Heart right ventricle (tissue), 16 donors: ENCODE measurements at places on chromosomes 2 and 18. TPM values are rescaled to one million over a fixed set of nuclear protein-coding genes. Genes with fewer than 3 reads are reported as not detected.

DNA sequence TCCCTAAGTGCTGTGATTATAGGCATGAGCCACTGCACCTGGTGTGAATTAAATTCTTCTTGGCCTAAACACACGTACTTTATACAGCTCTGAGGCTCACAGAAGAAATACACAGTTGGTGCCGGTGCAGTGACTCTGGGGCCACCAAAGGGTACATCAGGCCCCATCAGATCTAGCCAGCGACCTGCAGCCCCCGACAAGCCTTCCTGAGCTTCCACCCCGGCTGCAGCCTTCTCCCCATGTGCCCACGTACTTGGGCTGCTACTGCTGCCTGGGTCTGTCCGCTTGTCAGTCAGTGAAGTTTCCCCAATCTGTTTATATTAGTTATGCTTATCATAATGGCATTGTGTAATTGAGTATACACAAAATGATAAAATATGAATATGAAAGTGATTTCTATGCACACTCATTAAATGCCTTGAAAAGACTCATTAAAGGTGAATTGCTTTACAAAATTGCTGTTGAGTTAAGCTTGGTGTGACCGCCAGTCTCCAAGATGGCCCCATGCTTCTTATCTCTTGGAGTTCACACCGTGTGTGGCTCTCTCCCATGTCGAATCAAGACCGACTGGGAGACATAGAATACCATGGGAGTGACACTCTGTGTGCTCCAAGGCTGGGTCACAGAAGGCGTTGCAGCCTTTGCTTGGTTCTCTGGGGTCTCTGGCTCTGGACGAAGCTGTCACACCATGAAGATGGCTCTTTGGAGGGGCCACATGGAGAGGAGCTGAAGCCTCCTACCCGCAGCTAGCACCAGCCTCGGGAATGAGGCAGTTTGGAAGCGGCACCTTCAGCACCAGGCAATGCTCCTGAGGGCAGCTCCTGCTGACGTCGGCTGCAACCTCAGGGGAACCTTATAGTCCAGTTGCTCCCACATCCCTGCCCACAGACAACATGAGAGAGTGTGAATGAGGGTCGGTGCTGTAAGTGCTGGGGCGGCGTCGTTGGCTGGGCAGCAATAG is 29.2 kb upstream of the HPCAL1 start:
- DNase-seq = no peak

GRCh38 chr18:34514238-34514637 is 195.9 kb upstream of the DTNA start:
- DNase-seq = no peak

- DNase-seq = no peak
Measured at GRCh38 chr2:17303054-17303453, 215.2 kb downstream of the RAD51AP2 start.

DNA sequence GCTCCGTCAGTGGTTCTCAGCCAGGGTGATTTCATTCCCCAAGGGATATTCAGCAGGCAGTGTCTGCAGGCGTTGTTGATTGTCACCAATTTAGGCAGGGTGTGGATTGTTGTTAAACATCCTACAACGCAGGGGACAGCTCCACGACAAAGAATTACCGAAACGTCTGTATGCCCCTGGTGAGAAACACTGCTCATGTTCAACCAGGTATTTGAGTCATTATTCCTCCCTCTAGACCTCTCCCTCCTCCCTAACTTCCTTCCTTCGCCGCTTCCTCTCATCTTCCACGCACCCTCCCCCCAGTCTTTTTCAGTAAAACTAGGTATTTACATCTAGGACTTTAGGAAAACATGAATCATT is 50.8 kb downstream of the NCK2 start:
- DNase-seq = no peak

GRCh38 chr2:124626993-124627392 is 601.9 kb downstream of the CNTNAP5 start:
- DNase-seq = no peak

DNA sequence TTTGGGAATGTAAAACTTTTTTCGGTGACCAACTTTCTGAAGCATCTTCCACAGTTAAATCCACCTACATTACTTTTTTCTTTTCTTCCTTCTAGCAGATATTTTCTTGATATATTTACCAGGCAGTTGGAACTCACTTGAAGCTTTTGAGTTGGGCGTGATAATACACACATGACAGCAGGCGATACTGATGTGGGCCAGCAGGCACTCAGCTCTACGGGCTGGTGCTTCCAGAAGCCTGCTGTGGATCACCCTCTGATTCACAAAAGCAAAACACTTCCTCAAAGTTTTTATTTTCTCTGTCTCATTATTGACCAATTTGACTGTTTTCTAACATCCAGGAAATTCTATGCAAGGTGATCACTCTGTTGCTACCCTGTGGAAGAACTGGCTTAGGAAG is 22.9 kb downstream of the GRHL1 start:
- DNase-seq = no peak

- no peak for DNase-seq
Measured at GRCh38 chr2:96739076-96739632, 710 bp downstream of the LMAN2L start.

ARHGAP15 gene
- 6.1 TPM for total RNA-seq
